ENCODE measurements at places on chromosomes 2 and 18. TPM values are rescaled to one million over a fixed set of nuclear protein-coding genes. Genes with fewer than 3 reads are reported as not detected.

Gene MYL12B
- total RNA-seq = 634 TPM

Gene ANKRD23
- total RNA-seq = 2.4 TPM

Gene DLX1
- total RNA-seq = not detected

Gene MAB21L4
- total RNA-seq = not detected

Gene CBLN2
- total RNA-seq = 1.1 TPM

Measured in endothelial cell of umbilical vein (primary cell).